ENCODE measurements at places on chromosomes 5 and 9. TPM values are rescaled to one million over a fixed set of nuclear protein-coding genes. Genes with fewer than 3 reads are reported as not detected.

Gene PCDHA7
- total RNA-seq: under 0.01 TPM

Gene FOXD4L6
- total RNA-seq: not detected

Gene OTP
- total RNA-seq: not detected

Gene BSPRY
- not detected for total RNA-seq

- H3K36me3 ChIP-seq: no peaks in the 10 kb centered on the region
- H3K4me1 ChIP-seq: peaks cover 14% of the 10 kb centered on the region
These were observed 153.1 kb upstream of the KLF9 start for GRCh38 chr9:70567511-70567910.

DNA sequence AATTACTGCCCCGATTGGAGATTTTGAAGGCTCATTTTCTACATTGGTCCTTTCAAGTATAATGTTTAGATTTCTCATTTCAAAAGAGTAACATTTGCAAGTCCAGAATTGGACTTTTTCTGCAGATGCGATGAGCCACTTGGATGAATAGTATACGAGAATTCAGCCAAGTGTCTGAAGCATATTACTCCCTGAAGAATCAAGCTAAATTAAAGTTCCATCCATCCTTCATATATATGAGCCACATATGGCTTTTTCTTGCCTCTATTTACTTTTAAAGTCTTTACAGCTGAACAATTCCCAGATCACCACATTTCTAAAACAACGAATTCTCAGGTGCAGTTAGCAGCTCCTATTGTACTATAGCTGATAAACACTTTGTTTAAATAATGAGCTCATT lies 288.7 kb downstream of the CEMIP2 start:
- H3K36me3 ChIP-seq: no peaks in the 10 kb centered on the region
- no peaks in the 10 kb centered on the region for H3K4me1 ChIP-seq
- H3K4me3 ChIP-seq: no peak overlapping the region
- no peak for DNase-seq
- H3K27me3 ChIP-seq: no peaks in the 10 kb centered on the region
- H3K27ac ChIP-seq: no peak overlapping the region
